ENCODE measurements at places on chromosomes 2 and 18.

GRCh38 chr2:9053534-9053931 lies 50.0 kb upstream of the MBOAT2 start:
- no peak for DNase-seq

DNA sequence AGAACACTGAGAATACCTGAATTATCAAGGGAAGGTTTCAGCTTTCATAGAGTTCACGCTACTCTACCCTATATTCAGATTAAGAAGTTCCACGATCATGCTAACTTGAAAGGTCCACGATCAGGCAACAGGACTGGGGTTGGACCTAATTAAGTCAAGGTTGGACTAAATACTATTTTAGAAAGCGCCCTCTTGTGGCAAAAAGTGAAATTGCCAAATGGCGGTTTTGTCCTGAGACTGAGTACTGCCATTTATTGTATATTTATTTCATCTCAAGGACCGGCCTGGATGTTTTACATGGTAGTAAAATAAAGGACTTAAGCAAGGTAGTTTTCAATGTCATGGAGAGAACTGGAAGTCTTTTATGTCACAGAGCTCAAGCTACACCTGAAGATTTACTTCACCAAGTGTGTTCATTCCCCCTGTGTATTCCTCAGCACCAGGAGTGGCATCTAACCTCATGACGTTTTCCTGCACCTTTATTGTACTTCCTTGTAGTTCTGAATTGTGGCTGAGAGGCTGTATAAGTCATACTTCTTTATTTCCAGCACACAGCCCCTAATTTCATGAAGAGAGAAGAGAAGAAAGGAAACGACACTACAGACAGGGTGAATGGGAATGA lies 56.8 kb downstream of the SRD5A2 start:
- DNase-seq = peak; percentile 16

DNA sequence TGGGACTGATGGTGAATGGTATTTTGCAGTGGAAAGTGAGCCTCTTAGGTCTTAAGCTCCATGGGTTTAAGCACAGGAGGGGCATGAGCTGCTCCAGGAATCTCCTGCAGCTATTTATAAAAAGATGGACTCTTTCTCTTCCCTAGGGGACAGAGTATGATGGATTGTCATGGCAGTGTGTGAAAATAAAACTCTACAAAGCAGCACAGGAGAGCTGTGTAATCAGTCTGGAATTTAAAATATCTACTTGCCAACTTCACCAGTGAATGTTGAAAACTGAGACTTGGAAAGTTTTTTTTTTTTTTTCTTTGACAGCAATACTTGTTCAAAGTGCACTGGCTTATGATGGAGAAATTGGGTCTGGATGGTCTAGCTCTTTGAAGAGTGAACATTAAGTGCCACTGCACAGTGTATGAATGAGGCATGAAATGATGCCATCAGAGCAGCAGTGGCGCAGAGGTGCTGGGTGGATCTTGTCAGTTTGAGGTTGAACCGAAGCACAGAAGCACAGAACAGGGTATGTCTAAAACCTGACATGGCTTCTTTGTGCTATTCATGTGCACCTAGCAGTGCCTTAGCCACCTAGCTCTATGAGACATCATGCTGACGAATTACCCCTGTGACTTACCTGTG lies 245.4 kb downstream of the PTPRM start:
- no peak for DNase-seq

GRCh38 chr2:20561637-20562454 lies 89.1 kb downstream of the HS1BP3 start:
- DNase-seq = no peak

DNA sequence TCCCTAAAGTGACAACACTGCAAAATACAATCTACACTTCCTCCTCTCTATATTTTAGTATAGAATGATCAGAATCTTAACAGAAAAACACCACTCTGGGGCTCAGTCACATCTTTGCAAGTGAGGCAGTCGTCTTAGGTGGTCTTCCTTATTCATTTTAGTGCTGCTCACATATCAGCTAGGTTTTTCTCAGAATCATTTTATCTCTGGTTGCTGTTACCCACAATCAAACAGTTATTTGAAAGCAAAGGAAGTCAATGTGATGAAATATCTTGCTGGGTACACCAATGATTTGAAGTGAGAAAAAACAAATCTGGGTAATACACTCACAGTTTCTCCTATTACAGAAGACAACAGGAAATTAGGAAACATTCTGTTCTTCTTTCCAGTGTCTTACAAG lies 275.2 kb downstream of the DSEL start:
- DNase-seq = no peak

DNA sequence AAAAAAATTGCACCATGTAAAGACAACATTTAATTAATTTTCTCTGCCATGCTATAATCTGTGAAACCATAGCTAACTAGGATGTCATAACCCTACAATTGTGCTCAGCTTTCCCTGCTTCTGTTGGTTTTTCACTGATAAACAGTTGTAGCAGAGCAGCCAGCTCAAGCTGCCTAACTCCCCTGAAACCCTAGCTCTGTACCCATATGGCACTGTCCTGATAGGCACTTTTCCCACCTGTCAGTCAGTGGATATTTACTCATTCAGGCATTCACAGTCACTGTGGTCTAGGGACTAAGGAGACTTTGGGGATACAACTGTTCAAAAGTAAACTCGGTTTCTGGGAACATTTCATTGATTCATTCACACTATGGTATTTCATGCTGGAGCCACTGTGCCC lies 407.0 kb downstream of the DSEL start:
- no peak for DNase-seq

DNA sequence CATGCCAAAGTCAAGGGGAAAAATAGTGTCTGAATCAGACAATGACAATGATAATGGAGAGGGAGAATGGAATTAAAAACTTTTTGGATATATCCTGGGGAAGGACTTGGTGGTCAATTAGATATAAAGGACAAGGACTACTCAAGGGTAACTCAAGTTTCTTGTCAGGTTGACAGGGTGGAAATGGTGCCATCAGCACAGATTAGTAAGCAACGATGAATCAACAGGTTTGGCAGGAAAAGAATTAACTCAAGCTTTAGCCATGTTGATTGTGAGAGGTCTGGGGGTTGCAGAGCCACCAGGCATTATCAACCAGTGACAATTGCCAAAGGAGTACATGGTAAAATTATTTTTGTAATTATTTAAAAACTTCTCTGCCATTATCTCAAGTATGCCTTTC lies 35.8 kb upstream of the SPATS2L start:
- DNase-seq = no peak

DNA sequence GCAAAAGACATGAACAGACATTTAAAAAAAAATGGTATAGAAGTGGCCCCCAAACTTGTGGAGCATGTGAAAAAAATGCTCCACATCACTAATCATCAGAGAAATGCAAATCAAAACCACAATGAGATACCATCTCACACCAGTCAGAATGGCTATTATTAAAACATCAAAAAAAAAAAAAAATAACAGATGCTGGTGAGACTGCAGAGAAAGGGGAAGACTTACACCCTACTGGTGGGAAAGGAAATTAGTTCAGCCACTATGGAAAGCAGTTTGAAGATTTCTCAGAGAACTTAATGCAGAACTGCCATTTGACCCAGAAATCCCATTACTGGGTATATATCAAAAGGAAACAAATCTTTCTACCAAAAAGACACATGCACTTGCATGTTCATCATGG lies 164.8 kb downstream of the RIT2 start:
- DNase-seq = no peak

DNA sequence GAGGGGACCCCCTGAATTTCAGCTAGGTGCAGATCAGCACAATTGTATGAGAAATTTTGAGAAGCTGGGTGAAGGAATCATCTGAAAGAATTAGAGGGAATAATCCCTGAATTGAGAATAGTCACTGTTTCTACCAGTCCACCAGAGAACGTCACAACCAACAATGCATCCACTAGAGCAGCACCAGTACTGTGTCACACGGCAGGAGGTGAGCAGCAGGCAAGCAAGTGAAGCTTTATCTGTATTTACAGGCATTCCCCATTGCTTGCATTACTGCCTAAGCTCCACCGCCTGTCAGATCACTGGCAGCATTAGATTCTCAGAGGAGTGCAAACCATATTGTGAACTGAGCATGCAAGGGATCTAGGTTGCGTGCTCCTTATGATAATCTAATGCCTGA lies 40.7 kb downstream of the GDF7 start:
- no peak for DNase-seq

GRCh38 chr2:239000500-239001073 lies 152.7 kb downstream of the TWIST2 start:
- no peak for DNase-seq

DNA sequence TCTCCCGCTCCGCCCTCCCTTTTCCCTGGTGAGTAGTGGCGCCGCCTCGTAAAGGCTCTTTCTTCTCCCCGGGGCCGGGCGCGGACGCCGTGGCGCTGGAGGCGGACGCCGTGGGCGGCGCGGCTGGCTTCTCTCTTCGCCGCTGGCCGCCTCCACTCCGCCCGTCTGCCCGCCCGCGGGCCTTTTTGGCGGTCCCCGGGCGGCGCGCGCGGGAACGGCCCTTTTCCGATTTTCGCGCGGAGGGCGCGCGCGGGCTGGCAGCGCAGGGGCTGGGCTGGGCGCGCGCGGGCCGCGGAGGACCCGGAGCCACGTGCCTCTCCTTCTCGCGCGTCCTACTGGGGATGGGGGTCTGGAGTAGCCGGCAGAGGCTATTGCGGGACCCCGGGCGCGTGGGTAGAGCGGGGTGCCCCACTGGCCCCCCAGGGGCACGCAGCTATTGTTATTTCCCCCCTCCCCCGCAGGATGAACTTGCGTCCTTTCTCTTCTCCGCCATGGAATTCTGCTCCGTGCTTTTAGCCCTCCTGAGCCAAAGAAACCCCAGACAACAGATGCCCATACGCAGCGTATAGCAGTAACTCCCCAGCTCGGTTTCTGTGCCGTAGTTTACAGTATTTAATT lies 472 bp downstream of the SLC20A1 start:
- DNase-seq = no peak

DNA sequence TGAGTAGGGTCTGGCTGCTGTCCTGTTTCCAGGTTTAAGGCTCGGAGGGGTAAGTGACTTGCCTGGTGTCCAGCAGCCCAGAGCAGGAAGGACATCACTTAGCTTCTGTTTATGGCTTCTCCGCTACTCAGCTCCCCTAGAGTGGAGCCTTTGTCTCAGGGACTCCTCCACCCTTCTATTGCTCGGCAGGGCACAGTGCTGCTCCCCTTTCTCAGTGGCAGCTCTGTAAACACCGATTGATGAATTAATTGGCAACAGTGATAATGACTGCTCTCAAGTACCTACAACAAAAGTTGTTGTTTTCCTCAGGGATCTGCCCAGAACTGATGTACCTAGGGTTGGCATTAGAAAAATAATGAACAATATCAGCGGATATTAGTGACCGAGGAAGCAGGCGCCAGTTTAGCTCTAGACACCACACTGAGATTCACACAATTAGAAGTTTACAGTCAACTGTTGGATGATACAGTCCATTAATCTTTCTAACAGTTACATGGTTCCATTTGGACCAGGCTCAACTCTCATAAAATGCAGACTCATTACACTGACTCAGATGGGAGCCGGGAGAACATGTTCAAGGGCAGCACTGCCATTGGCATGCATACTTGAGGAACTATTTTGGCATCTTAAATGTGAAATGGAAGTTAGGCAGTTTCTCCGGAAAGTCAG lies 265.7 kb downstream of the MTX2 start:
- DNase-seq = no peak

DNA sequence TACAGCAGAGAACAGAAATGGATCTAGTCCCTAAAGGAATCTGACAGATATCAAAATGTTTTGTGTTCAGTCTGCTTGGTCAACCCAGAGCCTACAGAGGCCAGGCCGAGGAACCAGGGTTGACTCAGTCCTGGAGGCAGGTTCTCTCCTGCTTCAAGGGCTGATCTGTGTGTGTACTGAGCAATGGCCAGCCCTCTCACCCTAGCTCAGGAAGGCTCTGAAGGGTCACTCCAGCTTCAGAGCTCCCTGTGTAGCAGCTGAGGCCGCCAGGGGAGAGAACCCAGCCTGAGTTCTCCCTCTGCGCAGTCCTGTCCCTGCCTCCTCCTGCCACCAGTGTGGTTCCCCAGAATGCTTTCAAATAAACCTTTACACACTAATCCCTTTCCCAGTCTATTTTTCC lies 41.1 kb downstream of the NEURL3 start:
- DNase-seq = no peak

DNA sequence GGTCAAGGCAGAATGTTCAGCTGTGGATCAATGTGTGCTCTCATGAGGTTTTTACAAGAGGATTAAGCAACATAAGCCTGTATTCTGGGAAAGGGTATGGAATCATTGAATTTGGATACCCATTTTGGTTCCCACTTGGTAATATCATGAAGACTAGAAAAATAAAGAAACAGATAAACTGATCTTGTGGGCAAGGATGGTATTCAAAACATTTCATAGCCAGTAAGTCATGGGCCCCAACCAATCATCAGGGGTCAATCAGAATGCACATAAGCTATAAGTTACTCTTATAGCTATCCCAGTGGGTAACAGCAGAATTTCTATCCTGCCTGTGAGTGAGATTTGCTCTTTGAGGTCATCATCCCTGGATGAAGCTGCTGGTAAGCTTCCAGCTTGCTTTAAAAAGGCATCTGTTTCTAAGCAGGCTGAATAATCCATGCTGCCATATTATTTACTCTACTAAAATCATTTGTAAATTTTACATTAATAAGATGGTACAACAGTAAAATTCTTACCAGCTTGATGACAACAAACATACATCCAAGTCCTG lies 291.2 kb downstream of the RAD51AP2 start:
- no peak for DNase-seq

- no peak for DNase-seq
These were observed 48.1 kb downstream of the PSD4 start for GRCh38 chr2:113221846-113222245.

DNA sequence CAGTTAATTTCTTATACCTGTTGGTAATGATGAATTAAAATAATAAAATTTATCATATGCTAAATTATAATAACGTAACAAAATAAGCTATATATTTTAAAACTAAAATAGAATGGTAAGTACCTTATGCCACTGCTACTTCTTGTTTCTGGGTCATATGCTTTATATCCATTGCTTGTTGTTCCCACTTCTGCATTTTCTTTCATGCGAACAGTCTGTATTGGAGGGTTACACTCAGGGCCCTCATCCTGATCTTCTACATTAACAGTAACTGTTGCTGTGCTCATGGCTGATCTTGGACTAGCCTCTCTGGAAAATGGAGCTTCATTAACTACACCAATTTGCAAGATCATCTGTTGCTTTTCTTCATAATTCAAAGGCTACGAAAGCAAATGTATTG lies 22.2 kb downstream of the DSC2 start:
- no peak for DNase-seq

GRCh38 chr2:12036640-12036983 lies 290.2 kb downstream of the LPIN1 start:
- no peak for DNase-seq

GRCh38 chr2:238126775-238127164 lies 11.7 kb upstream of the KLHL30 start:
- DNase-seq = no peak

DNA sequence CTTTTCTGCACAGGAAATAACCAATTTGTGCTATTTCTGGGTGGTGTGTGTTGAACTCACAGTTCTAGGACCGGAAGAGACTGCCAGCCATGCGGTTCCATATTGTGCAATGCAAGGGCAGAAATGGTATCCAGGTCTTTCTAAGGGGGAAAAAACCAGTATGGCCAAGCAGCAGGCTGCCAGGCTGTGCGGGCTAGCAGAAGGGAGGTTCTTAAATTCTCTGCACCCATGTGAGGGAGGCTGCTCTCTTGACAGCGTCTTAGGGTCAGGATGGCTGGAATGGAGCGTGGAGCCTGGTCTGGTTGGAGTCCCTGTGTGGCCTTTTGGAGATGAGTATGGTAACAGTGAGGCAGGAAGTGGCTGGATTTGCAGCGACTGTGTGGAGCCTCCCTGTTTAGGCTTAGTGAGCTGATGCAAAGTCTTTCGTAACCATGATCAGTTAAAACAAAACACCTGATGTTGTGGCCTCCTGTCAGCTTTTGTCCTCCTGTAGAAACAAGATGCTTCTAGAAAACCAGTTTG lies 52.6 kb downstream of the NCK2 start:
- no peak for DNase-seq

Measured in effector memory CD4-positive, alpha-beta T cell (primary cell).